ENCODE measurements at places on chromosomes 1 and 21.

DNA sequence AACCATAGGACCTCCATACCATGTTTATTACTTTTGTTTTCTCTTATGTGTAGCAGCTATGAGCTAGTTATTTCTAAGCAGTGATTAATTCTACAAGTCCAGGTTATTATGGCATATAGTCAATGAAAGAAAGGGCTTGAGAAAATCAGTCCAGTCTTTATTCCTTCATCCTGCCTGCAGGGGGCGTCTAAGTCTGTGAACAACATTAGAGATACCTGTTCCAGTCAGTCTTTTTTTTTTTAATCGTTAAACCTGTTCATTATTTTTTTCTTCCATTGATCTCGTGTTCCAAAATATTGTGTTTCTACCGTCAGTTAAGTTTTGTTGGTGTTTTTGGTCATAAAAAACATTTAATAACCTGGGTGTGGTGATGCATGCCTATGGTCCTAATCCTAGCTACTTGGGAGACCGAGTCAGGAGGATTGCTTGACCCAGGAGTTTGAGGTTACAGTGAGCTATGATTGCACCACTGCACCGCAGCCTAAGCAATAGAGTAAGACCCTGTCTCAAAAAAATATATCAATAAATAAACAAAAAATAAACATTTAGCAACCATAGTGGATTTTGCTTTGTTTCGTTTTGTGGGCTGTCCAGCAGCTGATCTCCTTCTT, 29.4 kb upstream of the CD2 start:
- peak; percentile 56 for DNase-seq

- DNase-seq = no peak
These were observed 171.2 kb downstream of the SEC16B start for GRCh38 chr1:177798614-177799013.

- DNase-seq = no peak
These were observed 3.8 kb downstream of the WNT4 start for GRCh38 chr1:22139066-22139594.

DNA sequence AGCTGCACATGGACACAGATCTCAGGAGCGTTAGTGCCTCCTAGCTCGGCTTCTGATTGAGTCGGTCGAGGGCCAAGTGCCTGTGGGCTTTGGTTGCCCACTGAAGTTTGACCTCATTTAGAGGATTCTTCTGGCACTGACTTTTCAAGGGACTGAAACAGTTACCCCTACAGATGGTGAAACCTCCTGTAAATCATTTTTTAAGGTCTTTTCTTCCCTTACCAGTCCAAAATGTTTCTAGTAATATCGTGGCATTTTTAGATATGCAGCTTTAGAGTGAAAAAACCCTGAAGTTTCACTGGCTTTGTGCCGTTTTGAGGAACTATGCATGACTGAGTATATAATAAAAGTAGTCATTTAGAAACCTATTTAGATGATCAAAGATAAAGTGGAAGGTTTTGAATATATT, 34.7 kb upstream of the L1TD1 start:
- DNase-seq = no peak

- no peak for DNase-seq
These were observed 205.2 kb downstream of the ASTN1 start for GRCh38 chr1:176959191-176959820.
